ENCODE measurements at places on chromosomes 11 and 22. TPM values are rescaled to one million over a fixed set of nuclear protein-coding genes. Genes with fewer than 3 reads are reported as not detected.

- no peak for DNase-seq
Measured at GRCh38 chr11:126305699-126306098, 1.8 kb downstream of the DCPS start.

DNA sequence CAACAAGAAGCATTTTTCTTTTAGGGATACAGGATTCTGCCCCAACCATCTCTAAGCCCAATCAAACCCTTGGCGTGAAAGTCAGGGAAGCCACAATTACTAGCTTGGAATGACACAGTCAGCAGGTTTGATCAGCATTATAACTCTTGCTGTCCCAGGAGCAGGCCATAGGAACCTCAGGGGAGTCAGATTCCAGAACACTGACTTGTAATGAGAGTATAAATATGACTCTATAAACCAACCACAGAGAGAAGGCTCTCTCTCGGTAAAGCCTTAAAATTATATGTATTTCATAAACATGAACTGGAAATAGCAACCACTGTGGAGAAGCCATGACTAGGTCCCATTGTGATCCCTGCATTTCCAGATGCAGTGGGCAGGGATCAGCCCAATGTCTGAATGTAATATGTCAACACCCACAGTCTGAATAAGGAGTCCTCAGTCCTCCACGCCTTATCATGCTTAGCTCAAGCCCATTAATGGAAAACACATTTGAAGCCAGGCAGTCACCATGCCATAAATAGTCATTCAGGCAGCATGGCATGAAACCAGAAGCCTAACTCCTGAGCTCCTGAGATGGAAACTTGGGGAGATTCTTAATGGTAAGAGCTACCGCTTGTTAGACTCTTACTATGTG lies 99.1 kb upstream of the MTNR1B start:
- no peak for DNase-seq

- DNase-seq: no peak
Measured at GRCh38 chr22:26848244-26848920, 191.0 kb downstream of the MIAT start.

- DNase-seq: no peak
Measured at GRCh38 chr22:45688600-45689080, 17.0 kb downstream of the ATXN10 start.

DNA sequence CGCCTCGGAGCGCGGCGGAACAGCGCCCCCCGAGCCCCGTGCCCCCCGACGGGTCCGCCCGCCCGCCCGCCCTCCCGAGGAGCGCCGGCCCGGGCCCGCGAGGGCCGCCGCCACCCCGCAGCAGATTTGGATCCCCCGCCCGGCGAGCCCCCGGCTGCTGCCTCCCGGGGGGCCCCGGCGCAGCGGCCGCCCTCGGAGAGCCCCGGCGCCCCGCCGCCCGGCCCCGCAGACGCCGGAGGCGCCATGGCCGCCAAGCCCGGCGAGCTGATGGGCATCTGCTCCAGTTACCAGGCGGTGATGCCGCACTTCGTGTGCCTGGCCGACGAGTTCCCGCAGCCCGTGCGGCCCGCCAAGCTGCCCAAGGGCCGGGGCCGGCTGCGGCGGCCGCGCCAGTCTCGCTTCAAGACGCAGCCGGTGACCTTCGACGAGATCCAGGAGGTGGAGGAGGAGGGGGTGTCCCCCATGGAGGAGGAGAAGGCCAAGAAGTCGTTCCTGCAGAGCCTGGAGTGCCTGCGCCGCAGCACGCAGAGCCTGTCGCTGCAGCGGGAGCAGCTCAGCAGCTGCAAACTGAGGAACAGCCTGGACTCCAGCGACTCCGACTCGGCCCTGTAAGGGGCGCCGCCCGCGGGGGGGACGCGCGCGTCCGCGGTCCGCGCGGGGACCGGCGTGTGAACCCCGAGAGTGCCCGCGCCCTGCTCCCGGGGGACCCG lies 380 bp downstream of the C11orf96 start:
- DNase-seq: peak; percentile 51

The EFEMP2 gene
- 23.2 TPM for total RNA-seq

The BARX2 gene
- total RNA-seq: not detected

The LRRC10B gene
- total RNA-seq: not detected

The KCNJ11 gene
- 0.22 TPM for total RNA-seq
